HCEC 1CT (cell line): ENCODE measurements at places on chromosomes 6 and 20.

GRCh38 chr6:93213028-93213427, 206.3 kb downstream of the EPHA7 start:
- no peak for DNase-seq

GRCh38 chr6:34916348-34916967, 27.4 kb downstream of the ANKS1A start:
- DNase-seq = no peak

DNA sequence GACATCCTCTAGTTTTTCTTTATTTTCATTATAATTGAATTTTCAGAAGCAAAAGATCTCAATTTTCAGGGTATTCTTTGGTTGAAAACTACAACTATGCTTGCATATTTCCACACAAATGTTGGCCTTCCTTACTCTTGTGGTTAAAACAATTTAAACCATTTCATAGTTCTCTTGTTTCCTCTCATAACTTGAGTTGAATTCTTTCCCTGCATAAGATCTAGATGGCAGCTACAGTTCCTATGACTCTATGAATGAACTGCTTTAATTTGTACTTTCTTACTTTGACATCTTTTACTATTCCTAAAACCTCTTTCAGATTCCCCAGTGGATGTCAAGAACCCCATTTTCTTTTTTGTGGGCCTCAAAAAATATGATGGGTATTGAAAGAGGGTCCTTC, 564.5 kb downstream of the NKAIN2 start:
- no peak for DNase-seq

- DNase-seq = no peak
These were observed 201.2 kb upstream of the SHLD1 start for GRCh38 chr20:5548902-5549599.

- DNase-seq = no peak
These were observed 512.1 kb downstream of the CDH26 start for GRCh38 chr20:60470366-60470765.

DNA sequence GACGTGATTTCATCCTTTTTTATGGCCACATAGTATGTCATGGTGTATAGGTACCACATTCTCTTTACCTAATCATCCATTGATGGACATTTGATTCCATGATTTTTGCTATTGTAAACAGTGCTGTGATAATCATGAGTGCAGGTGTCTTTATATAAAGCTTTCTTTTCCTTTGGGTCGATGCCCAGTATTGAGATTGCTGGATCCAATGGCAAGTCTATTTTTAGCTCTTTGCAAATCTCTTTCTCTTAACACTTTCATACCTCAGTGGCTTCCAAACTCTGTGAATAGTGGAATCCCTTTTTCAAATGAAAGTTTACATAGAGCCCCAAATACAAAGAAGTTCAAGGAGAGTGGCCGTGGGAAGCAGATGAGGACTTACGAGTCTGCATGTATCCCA, 105.8 kb upstream of the SPTLC3 start:
- DNase-seq = no peak
